ENCODE measurements at places on chromosomes 1 and 21.

DNA sequence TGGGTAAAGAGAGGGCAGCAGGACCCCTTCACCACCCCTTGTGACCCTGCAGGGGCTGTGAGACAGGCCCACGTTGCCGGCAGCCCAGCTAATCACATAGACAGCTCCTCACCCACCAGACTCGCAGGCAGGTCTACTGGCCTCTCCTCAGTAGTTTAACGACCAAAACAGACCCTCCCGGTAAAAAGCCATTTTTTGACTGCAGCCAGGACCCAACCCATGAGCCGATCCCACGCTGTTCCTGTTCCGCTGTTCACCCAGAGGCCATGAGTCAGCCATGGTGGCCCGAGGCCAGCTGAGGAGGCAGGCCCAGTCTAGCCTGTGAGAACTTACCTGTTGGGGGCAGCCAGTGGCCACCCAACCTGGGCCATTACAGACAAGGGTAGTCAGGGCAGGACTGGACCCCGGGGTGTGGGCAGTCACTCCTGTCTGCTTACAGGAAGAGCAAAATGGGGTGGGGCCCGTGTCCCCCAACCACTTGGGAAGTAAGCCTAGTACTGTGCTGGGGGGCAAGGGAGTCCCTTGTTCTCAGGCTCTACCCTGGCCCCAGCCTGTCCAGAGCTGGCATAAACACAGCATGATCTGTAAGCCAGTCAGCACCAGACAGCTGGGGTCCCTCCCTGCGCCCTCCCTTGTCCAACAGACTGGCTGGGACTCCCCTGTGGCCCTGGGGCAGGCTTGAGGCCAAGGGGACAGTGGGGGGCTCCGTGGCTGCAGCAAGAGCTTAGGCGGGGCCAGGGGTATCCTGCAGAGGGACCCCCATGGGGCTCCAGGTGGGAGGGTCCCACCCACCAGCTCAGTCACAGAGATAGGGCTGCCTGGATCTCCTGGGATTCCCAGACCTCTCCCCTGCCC, 61.9 kb downstream of the WNT9A start:
- DNase-seq, result peak; percentile 16

DNA sequence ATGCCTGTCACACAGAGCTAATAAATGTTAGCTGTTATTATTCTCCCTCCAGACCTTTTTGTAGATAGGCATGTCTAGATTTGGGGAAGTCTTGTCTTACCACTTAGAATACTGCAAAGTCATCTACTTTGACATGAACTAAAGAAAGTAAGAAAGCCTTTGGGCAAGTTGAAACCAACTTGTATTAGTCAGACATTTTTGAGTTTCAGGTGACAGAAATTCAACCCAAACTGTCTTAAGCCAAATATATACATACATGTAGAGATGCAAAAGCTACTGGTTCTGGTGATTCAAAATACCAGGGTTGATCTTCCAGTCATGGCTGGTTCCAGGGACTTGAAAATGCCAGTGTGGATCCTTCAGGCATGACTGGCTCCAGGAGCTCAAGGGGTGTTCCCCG, 276.8 kb upstream of the TMEM51 start:
- DNase-seq, result no peak

DNA sequence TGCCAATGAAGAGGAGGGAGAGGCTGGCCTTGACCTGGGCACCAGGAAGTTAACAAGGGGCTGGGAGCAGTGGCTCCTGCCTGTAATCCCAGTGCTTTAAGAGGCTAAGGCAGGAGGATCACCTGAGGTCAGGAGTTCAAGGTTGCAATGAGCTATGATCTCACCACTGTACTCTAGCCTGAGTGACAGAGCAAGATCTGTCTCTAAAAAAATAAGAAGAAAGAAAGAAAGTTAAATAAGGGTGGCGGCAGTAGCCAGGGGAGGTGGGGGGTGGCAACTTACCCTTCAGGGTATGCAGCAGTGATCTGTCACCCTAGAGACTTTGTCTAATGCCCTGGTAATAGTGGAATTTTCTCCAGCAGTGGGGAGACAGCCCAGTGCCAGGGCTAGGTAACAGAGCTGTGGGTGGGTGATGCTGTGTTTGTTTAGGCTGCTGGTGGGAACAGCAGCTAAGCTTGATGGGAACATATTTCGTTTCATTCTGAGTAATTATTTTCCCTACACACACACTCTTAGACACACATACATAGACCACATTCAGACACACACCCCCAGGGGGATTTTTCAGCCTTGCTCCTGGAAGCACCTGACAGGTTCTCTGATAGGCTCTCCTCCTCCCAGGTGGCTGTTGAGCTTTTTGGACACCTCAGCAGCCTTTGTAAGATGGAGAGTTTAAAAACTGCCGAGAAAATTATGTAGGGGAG, 11.3 kb upstream of the SYT6 start:
- DNase-seq, result no peak

DNA sequence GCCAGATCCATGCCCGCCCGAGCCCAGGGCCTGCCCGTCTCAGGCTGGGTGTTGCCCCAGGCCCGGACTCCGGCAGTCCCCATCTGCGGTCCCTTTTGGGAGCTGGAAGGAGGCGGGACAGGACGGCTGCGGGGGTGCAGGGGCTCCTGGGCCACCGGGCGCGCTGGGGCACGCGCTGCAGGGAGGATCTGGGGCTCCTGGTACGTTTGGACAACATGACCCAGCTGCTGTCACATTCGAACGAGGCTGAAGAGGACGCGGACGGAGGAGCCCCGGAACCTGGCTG, 6.6 kb upstream of the CALML6 start:
- no peak for DNase-seq

GRCh38 chr1:171588230-171588629, 33.8 kb upstream of the MYOCOS start:
- no peak for DNase-seq
